Muscle of arm (tissue), 14 donors: ENCODE measurements at places on chromosomes 2 and 18.

DNA sequence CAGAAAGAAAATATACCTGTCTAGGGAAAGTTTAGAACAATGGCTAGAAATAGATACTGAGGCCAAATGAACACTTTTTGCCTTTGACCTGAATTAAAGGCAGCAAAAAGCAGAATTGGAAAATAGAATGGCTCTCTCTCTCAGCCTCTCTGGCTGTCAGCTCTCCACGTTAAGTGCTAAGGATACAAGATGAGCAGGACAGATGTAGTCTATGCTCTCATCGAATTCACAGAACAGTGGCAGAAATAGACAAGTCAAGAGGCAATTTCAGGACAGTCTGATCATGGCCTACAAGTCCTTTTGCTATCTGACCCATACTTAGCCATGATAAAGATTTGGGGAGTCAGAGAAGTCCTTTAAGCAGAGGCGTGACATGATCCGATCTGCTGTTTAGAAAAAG lies 120.2 kb upstream of the CREB1 start:
- DNase-seq = no peak

- no peak for DNase-seq
Measured at GRCh38 chr18:8229787-8230186, 379.4 kb upstream of the RAB12 start.

- DNase-seq = peak; percentile 61
Measured at GRCh38 chr18:36572135-36572856, 256.5 kb downstream of the TPGS2 start.

GRCh38 chr2:111046670-111047069 lies 74.0 kb upstream of the BCL2L11 start:
- DNase-seq = no peak

DNA sequence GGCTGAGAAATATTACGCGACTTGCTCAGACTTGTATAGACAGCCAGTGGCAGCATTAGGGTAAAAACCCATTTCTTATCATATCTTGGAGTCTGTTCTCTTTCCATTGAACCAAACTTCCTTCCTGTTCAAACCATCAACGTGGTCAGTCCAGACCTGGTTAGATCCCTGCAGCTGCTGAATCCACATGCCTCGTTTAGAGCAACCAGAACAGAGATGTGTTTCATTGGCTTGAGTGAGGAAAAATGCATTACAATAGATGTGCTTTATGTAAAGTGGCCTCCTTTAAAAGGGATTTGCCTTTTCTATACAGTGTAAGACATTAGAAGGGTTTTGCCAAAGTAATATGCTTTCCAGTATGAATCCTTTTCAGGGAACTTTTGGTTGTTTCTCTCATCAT lies 232.4 kb downstream of the MEIS1 start:
- no peak for DNase-seq

GRCh38 chr18:78245451-78245850 lies 734.2 kb upstream of the SALL3 start:
- DNase-seq = no peak

GRCh38 chr2:134277223-134277622 lies 23.4 kb downstream of the MGAT5 start:
- DNase-seq = no peak

GRCh38 chr2:120246546-120247300 lies 5.9 kb upstream of the RALB start:
- no peak for DNase-seq

DNA sequence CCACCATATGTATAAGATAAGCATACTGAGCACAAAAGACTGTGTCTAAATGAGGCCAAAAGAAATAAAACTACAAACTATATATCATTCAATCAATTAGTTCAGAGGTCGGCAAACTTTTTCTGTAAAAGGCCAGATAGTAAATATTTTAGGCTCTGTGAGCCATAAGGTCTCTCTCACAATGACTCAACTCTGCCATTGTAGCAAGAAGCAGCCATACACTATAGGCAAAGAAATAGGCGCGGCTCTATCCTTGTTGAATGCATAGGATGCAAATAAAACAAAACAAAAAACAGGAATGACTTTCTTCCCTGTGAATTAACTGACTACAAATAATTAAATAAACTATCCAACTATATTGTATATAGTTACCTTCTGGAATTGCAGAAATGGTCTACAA lies 8.6 kb upstream of the CCDC88A start:
- no peak for DNase-seq

GRCh38 chr2:236781933-236782816 lies 212.6 kb downstream of the ACKR3 start:
- no peak for DNase-seq

GRCh38 chr2:206984206-206984605 lies 44.9 kb downstream of the CPO start:
- no peak for DNase-seq

- no peak for DNase-seq
Measured at GRCh38 chr2:99403524-99403923, 66.3 kb downstream of the EIF5B start.

DNA sequence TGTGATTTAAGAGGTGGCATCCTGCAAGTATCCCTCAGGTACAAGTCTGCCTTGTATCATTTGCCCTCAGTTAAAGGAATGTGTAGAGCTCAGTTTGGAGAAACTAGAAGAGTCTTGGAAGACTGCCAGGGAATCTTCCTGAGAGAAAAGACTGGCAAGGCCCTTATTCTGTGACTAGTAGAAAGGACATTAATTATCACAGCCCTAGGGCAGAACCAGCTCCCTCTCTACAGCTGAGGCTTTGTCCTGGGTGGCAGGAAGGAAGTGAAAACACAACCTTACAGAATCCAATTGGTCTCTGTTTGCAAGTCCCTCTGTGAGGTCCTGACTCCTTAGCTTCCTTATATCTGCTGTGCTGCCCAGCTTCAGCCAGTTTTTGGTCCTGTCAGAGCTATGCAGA lies 385.9 kb upstream of the CYRIA start:
- no peak for DNase-seq

DNA sequence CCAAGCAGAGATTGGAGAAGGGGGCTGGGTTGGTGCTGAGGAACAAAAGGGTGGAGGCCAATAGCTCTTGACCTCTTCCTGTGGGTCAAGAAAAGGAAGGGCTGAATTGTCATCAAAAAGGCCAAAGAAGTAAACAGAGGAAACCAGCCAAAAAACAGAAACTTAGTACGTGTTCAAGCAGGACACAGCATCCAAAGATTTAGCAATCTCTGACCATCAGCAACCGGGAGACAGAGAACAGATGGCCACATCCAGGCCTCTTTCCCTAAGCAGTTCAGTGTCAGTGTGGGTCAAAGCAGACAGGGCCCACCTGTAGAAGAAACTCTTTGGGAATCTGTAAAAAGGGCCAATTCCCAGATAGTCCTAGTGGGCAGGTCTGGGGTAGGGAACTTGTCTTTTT lies 2.9 kb downstream of the DNPEP start:
- DNase-seq = no peak

DNA sequence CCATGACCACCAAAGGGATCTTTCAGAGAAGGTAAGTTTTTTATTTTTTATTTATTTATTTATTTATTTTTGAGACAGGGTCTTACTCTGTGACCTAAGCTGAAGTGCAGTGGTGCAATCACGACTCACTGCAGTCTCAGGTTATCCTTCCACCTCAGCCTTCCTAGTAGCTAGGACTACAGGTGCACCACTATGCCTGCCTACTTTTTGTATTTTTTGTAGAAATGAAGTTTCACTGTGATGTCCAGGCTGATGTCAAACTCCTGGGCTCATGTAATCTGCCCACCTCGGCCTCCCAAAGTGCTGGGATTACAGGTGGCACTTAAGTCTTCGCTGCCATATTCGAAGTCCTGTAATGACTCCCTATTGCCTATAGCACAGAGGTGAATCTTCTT lies 342.5 kb downstream of the CYRIA start:
- DNase-seq = no peak

GRCh38 chr2:12257476-12257875 lies 459.3 kb upstream of the TRIB2 start:
- DNase-seq = no peak

DNA sequence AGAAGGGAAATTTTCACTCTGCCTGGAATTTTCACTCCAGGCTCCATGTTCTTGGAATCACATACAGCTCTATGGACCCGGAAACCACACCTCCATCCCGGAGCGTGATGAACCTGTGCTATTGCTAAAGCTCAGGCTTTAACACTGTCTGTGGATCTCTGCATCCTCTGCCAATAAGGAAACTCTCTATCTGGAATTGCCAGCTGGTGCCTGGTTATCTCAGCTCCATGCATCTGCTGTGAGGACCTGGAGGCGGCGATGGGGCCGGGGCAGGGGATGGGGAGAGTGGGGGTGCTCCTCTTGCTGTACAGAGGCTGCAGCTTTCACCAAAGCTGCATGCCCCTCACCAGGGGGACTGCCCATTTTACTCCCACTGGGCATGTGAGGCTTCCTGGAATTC lies 754.0 kb upstream of the SOX11 start:
- no peak for DNase-seq

DNA sequence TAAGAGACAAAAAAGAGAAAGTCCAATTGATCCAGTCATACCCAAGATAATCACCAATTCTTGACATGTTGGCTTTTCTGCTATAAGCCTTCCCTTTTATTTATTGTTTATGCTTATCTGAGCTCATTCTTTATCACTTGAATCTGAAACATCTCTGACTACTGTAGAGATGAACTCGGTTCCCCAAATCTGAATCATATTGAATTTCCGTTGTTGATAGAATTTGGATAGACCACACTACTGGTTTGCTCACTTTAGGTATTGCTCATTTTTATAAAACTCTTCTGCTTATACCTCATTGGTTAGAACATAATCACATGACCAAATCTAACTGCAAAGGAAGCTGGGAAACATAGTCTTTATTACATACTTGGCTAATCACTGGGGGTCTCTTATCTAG lies 236.9 kb downstream of the TRIB2 start:
- DNase-seq = no peak

DNA sequence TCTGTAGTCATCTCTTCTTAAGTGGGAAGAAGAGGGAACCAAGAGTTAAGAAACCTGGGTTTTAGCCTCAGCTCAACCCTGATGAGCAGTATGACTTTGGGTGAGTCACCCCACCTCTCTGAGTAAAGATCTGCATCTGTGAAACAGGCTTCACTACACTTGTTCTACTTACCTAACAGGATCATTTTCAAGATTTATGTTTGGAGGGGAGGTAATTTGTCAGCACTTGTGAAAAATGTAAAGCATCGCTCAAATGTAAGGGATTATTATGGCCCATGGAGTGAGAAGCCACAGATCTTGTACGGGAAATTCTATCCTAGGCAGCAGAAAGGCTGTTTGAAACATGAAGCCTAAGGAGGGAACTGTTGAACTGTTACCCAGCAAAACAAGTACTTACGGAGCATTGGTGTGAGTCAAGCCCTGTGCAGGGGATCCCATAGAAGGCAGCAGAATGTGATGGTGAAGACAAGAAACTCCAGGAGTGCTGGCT lies 160.6 kb downstream of the PRKCE start:
- DNase-seq = no peak

DNA sequence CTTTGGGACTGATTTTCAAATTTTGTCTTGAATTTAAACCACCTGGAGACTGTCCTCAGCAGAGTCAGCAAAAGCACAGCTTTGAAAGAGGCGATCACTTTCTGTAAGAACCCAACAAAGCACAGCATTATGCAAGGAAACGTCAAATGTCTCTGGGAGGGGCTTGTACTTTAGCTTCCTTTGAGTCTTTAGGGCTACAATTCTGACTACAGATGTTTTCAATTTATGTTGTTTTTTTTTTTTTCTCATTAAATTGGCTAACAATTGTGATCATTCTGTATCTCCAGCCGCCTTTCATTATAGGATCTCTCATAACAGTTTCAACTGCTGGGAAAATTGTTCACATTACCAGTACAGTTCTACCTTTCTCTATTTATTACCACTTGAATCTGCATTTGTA lies 48.3 kb downstream of the COL3A1 start:
- peak; percentile 83 for DNase-seq

DNA sequence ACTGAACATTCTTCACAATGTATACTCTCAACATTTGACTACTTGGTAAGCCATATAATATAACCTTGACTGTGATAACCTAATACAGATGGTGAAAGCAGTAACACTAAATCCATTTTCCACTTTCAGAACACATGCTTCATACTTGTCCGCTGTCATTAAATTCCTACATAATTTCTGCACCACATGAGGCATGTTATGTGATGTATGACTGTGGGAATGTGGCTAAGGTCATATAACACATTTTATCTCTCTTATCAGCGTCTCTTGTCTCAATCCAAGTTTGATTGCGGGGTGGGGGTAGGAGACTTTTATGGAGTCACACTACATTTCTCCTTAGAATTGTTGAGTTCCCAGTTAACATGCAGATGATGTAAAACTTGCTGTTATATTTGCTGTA lies 110.9 kb downstream of the MTCL1 start:
- no peak for DNase-seq

DNA sequence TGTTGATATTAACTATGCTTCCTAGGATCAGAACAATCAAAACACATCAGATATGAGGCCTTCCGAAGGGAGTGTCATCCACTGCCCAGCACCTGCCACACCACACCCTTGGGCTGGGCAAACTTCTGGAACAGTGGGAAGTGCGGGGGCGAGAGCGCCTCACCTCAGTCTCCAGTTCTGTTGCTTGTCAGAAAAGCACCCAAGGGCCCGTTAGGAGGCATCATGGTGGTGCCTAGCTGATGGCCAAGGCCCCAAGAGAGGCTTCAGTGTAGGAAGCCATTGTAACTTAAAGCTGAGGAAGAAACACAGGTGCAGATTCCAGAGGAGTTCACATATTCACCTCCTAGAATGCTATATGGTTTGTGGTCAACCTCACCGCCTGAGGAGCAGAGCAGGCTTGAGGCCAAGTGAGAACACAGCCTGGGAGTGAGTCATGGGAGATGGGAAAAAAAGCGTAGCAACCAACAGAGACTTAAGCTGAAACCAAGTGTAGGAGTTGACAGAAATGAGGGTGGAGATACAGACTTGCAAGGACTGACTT lies 85.1 kb upstream of the ATL2 start:
- DNase-seq = no peak

- no peak for DNase-seq
Measured at GRCh38 chr2:207697411-207697810, 14.0 kb upstream of the CCNYL1 start.

- no peak for DNase-seq
Measured at GRCh38 chr2:26696351-26696816, 3.9 kb downstream of the KCNK3 start.

GRCh38 chr2:191565647-191566198 lies 112.2 kb upstream of the NABP1 start:
- no peak for DNase-seq

DNA sequence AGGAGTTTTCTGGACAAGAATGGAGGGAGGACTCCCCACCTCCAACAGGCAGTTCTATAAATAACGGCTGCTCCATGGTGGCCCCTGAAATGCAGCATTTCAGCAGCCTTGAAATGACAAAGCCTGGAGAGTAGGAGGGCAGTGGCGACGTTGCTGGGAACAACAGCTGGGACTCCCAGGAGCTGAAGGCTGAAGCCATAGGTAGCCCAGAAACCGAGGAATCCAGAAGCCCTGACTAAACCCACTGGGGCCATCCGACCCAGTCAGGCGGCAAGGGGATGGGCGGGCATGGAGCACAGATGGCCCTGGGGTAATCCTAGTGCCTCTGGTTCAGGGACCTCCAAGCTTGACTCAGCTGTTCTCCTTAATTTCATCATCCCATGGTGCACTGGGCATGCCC lies 9.0 kb downstream of the PRKAG3 start:
- no peak for DNase-seq
